ENCODE measurements at places on chromosomes 5 and 9.

GRCh38 chr9:130368631-130369103 is 76.1 kb upstream of the ASS1 start:
- no peak for DNase-seq

GRCh38 chr9:84793251-84793650 is 123.7 kb downstream of the NTRK2 start:
- no peak for DNase-seq

GRCh38 chr5:148844433-148845280 is 18.2 kb downstream of the ADRB2 start:
- DNase-seq, result no peak

GRCh38 chr5:124453221-124454051 is 293.0 kb downstream of the ZNF608 start:
- no peak for DNase-seq

GRCh38 chr5:115842089-115842935 is 577 bp downstream of the AP3S1 start:
- no peak for DNase-seq

- no peak for DNase-seq
These were observed 128.2 kb downstream of the OLFM1 start for GRCh38 chr9:135215571-135216161.

- DNase-seq, result peak; percentile 39
These were observed 463.5 kb upstream of the RGMB start for GRCh38 chr5:98309785-98310598.

- no peak for DNase-seq
These were observed 1.5 kb downstream of the NKX2-5 start for GRCh38 chr5:173233347-173234128.

- DNase-seq, result no peak
These were observed 24.7 kb downstream of the WWC1 start for GRCh38 chr5:168316139-168316578.

- DNase-seq, result no peak
These were observed 51.5 kb downstream of the MYO10 start for GRCh38 chr5:16884595-16884994.

DNA sequence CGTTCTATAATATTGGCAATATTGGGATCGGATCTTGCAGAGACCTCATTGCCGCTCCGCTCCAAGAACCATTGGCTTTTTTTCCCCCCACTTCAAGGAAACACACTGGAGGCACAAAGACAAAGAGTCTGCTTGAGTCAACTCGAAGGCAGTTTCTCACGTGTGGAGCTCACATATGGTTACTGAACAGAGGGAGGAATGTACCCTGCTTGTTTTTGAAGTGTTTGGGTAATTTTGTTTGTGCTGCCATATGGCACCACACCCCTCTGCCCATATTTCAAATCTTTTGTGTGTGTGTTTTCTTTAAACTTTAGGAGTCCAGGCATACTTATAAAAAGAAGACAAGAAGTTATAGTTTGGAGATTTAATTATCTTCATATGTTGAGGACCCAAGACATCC is 595.9 kb downstream of the DTWD2 start:
- DNase-seq, result no peak

- no peak for DNase-seq
These were observed 662.2 kb upstream of the CTNND2 start for GRCh38 chr5:12566441-12566840.

DNA sequence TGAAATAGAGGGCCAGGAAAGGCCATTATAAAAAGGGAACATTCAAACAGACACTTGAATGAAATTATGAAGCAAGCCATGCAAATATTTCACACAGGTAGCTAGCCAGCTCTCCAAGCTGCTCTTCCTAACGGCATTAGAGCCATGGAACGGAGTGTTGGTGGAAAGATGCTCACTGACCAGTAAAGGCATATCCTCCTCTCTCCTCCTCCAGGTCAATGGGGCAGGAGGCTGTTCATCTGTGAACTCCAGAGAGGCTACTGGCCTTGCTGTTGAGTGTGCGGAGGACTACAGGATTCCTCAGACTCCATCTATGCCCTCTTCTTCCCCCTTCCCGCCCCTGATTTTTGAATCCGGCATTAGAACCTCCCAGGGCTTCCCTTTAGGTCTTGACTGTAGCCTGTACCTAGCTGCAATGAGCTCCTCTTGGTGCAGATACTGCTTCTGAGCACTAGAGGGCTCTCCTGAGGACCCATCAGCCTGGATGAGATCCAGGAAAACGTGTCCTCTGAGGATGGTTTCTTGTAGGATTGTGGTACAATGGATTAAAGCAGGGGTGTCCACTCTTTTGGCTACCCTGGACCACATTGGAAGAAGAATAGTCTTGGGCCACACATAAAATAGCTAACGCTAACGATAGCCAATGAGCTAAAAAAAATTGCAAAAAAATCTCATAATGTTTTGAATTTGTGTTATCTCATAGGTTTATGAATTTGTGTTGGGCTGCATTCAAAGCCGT is 162.2 kb downstream of the SREK1 start:
- peak; percentile 35 for DNase-seq

DNA sequence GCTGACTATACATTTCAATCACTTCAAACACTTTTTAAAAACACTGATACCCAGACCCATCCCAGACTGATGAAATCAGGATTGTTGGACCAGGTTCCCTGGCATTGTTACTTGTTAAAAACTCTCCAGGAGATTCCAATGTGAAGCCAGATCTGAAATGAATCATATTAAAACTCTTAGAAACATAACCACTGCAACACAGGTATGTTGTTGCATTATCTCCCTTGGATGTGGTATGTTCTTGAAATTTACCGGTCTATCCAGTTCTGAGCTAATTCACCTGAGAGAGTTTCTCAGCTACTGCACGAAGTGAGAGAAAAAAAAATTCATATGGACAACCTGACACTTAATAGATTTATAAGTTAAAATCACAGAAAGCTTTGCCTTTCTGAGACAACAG is 21.8 kb downstream of the MEF2C start:
- no peak for DNase-seq

- no peak for DNase-seq
These were observed 523 bp downstream of the MAML1 start for GRCh38 chr5:179732918-179733771.

DNA sequence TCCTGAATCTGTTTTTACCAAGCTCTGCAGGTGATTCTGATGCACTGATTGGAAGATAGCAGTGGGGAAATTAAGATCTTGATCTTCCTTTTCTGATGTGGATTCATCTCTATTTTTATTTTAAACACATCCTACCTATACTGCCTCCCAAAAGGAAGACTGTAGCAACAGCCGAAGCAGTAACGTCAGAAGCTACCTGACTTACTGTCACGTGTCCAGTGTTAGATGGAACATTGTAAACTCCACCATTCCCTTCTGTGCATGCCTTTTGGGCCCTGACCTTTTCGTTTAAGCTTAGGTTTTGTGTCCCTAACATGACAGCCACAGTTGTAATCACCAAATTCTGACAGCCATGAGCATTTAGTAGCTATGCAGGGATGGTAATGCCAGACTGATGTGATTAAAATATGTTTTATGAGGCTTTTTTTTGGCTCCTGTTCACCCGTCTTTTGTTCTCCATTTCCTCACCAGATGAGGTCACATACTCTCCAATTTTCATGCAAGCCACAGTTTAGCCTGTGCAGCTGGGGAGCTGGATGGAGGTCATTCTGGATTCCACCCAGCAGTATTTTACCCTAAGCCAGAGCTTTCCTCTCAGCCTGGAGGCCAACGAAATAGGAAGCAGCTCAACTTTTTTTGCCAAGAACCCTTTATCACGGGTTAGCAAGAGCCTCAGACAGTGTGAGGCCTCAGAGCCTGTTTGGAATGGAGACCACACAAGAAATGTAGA is 15.6 kb upstream of the FOXD1 start:
- DNase-seq, result no peak

DNA sequence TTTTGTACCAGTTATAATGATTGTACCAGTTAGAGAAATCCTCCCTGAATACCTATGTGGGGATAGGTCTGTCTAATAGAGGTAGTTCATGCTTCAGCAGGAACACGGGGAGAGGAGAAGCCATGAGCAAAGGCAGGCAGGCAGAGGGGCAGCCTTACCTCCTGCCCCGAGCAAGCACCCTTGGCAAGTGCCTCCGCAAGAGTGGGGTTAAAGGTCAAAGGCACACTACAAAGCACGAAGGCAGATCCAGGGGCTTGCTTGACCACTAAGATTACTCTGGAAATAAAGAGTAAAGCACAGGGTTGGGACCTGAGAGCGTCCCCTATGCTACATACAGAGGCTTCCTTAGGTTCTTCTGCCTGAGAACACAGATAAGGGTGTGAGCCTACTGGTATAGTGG is 100.9 kb downstream of the SEMA6A start:
- no peak for DNase-seq

DNA sequence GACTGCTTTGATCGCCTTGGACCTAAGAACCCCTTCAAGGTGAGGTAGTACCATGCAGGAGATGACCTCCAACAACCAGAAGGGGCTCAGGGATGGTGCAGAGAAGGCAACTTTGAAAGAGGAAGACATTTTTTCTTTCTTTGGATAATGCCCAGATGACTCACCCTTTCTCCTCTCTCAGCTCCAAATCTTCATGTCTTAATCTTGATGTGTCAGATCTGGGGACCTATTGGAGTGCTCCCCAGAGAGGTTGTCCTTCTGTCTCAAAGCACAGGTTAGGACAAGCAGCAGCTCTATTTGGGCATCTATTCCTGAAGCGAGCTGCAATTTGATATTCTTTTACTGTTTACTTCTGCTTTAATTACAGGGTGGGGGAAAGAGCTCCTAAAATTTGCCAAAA is 229.9 kb upstream of the MAP3K1 start:
- DNase-seq, result no peak

DNA sequence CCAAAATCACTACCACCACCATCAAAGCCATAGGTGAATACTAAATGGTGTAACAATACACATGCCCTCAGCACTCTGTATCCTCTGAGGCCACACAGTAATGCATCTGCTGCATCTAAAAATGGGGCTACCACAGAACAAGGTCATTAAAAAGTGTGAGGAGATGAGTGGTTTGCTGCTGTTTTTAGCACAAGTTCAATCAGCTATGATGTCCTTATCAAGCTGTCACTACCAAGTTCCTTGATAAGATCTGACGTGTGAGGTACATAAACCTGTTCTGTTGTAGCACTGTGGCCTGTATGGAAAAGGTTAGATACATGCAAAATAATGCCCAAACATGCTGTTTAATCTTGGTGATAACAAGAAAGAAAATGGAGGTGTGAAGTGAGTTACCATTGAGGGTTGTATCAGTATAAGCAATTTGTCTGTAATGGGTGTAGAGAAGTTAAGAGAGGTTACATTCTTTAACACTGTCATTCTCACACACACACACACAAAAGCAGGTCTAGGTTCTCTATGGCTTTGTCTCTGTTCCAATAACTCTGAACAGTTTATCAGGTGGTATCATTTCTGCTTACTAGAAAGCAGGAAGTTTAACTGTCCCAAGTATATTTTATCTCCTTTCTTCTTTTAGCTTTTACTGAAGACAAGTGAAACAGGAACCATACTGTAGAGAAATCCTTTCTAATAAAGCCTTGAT is 252.9 kb downstream of the CWC27 start:
- DNase-seq, result no peak

DNA sequence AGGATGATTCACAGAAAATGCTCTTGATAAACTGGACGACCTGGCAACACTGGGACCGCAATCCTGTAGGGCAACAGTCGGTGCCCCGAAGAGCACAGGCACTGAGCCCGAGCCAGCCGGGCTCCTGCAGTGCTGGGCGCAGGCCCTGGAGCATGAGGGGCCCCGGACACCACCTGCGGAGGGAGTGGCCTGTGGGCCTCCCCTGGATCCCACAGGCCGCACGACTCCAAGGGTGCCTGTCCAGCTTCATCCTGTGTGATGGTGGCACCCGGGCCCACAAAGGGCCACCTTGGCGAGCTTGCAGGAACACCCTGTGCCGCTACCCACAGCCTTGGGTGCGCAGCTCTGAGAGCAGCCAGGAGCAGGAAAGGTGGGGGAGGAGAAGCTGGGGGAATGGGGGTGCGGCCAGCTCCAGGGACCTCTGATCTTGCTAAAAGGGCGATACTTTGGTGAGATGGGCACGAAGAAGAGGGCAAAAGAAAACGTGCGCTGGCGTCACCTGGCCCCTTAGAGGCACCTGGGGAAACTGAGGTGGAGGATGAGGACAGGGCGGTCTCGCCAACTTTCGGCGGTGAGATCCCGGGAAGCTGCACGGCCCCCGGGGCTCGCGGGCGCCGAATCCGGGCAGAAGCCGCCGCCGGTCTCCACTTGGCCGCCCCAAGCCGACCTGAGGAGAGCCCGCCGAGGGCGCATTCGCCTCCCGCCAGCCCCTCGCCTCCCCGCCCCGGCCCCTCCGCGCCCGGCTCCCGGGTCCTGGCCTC is 722 bp downstream of the TBC1D9B start:
- no peak for DNase-seq

DNA sequence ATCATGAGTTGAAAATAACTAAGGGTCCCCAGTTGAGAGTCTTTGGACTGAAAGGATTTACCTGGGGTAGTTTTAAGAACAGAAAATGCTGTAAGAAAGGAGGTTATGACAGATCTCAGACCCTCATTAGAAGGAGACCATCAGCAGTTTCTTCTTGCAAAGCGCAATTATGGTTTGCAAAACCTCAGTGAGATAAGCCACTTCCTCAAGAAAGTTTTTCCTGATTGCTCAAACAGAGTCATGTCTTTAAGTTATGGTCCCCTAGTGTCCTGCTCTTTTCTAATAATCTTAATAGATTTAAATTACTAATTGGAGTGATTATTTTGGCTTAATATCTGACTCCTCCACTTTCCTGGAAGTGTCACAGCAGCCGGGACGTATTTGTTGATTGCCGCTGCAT is 293.2 kb upstream of the KLF4 start:
- no peak for DNase-seq

DNA sequence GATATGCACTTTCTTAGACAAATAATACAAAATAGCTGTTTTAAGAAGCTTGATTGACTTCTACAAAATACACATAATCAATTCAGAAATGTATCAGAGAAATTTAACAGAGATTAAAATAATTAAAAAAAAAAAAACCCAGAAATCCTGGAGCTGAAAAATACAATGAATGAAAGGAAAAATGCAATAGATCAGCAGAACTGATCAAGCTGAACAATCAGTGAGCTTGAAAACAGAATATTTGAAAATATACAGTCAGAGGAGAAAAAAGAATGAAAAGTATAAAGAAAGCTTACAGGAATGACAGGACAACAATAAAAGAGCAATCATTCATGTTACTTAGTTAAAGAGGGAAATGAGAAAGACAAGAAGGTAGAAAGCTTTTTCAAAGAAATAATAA is 41.7 kb upstream of the IL33 start:
- no peak for DNase-seq

GRCh38 chr5:54323495-54323894 is 13.1 kb upstream of the ARL15 start:
- DNase-seq, result no peak

- DNase-seq, result no peak
These were observed 37.2 kb downstream of the NCS1 start for GRCh38 chr9:130209422-130209821.

DNA sequence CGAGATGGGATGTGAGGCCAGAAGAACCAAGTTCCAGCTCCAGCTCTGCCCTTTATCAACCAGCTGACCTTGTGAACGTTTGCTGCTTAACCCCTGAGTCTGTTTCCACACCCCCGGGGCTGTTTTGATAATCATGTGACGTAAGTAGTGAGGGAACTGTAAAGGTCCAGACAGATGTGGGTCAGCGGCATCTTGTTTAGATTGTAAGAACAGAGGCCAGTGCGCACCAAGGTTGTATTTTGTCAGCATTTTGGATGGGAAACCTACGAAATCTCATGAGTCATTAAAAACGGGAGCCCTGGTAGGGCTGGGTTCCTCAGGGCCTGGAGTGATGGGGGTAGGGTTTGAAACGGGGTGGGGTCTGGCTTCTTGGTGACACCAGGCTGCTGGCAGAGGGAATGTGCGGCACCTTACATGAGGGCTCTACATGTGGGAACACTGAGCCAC is 13.8 kb upstream of the COL15A1 start:
- DNase-seq, result no peak

- no peak for DNase-seq
These were observed 59.6 kb downstream of the ZNF622 start for GRCh38 chr5:16406023-16406422.

All from iPS DF 6.9 (cell line).